WTC11 (cell line): ENCODE measurements at places on chromosomes 4 and X. TPM values are rescaled to one million over a fixed set of nuclear protein-coding genes. Genes with fewer than 3 reads are reported as not detected.
A peak's percentile ranks its signal among the peaks of the same experiment; 100 is the strongest.

DNA sequence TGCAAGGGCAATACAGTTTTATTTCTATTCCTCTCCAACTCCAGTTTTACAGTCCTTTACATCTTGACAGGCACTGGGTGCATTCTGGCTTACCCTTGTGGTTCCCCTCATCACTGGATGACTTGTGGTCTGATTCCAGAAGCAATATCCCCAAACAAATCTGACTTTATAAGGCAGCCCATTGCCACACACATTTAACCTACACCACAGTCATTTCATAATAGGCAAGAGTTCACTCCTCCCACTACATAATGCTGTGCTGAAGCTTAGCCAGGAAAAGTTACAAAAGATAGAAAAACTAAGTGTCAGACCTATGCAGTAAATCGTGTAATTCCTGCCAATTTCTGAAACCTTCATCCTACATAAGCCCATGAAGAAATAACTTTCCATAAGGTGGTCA, 82.9 kb upstream of the MID1IP1 start:
- no peak for DNase-seq

- no peak for DNase-seq
These were observed 10.1 kb downstream of the SHOX start for GRCh38 chrX:640641-641040.

GRCh38 chrX:70479922-70480659, 35.5 kb downstream of the DLG3 start:
- no peak for DNase-seq

- DNase-seq: no peak
These were observed 14.6 kb downstream of the ADGRL3 start for GRCh38 chr4:61214680-61215079.

PNCK gene
- total RNA-seq: 8.6 to 14.3 TPM (median 12.1 TPM) in 3 replicates

DNA sequence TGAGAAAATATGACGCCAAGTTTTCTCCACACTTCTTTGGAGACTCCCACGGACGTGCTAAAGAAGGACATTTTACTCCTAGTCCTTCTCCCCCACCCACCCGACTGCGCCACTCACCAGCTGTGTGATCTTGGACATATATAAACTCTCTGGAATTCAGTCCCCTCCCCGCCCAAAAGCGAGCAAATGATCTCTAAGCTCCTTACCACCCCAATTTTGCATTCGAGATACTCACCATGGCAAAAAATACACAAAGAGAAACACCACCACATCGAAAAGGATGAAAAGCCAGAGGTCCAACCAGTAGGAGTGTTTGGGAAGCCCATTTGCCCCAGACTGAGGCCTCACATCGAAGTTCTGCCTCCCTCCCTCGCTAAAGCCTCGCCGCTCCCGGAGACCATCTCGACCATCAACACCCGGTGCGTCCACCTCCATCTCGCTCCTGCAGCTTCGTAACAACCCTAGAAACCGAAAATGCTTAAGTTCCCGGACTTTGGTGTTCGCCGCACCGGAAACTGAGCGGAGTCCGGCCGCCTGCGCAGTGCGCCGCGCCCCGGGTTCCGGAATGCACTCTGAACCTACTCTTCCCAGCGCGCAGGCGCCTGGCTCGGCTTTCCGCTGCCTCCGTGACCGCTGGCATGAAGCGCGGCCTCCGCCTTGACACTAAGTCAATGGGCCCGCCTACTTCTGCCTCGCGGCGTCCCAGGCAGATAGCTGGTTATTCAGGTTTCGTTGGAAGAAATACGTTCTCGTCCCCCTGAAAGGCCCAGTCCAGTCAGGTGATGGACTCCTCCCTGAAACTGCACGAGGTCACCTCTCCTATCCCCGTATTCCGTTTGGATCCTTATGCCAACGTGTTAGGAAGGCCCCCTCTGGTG, 21.6 kb downstream of the FABP2 start:
- peak; percentile 93 for DNase-seq

DNA sequence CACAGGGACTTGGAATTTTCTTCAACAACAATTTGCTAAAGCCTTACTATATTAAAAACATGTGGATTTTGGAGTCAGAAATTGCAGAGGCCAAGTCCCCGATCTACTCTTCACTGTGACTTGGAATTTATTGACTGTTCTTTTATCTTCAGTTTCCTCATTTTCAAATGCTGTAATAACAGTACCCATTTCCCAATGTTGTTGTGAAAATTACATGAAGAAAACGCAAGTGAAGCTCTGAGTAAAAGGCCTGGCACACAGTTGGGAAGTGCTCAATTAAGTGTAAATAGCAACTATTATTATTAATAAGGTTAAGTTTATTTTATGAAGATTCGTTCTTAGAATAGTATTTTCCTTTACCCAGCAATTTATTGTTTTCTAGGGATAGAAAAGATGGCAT, 15.7 kb downstream of the STBD1 start:
- DNase-seq: no peak

GIMD1 gene
- not detected in 3 replicates for total RNA-seq

- no peak for DNase-seq
These were observed 121.8 kb upstream of the GALNT7 start for GRCh38 chr4:173046818-173047217.

DNA sequence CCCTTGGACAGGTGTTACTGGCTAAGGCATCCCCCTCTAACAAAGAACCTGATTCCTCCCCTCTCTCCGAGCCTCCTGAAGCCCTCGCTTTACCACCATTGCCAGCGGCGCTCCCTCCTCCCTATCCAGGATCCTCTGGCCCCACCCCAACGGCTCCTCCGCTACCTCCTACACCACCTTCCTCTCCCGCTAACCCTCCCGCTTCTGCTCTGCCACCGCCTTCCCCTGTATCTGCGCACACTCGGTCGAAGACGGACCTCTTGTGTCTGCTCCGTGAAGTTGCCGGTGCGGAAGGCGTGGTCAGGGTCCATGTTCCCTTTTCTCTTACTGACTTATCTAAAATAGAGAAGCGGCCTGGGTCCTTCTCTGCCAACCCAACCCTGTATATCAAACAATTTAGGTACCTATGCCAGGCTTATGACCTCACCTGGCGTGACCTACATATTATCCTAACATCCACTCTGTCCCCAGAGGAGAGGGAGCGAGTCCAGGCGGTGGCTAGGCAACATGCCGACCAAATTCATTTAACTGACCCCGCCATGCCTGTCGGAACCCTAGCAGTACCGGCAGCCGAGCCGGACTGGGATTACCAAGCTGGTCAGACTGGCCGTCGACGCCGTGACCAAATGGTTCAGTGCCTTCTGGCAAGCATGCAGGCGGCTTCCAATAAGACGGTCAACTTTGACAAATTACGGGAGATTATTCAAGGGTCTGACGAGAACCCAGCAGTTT, 958.9 kb downstream of the RPA4 start:
- DNase-seq: no peak

DNA sequence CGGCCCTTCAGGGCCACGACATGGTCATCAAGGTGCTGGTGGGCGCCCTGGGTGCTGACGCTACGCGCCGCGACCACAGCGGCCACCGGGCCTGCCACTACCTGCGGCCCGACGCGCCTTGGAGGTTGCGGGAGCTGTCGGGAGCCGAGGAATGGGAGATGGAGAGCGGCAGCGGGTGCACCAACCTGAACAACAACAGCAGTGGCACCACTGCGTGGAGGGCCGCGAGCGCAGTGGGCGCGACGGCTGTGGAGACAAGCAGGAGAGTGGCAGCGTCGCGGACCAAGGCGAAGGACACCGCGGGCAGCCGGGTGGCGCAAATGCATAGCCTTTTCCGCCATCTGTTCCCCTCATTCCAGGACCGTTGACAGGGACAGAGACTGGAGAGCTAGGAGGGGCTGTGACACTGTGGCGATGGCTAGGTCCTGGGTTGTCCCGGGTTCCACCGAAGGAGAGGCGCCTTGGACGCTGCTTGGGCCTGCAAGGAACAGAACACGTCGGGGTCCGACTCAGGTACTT, 919 bp downstream of the SOWAHD start:
- peak; percentile 16 for DNase-seq

DNA sequence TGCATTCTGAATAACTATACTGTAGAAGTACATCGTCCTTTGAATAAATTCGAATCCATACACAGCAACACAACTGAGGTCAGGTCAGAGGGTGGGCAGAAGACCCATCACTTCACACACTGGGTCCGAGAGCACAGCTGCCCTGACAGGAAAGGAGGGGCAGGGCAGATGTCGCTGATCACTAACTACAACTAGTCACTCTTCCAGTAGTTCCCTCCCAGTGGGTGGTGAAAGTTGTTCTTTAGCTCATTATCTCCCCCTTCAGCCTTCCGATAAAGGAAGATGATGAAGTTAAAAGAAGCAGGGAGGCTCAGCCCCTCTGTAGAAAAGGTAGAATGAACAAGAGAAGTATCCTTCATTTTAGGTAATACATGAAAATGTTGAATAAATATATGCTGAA, 278.9 kb downstream of the INPP4B start:
- DNase-seq: peak; percentile 14

- DNase-seq: no peak
These were observed 72.6 kb downstream of the FHDC1 start for GRCh38 chr4:153008578-153009199.

HERC5 gene
- total RNA-seq: 14.3 to 17.2 TPM (median 17.1 TPM) in 3 replicates

DGAT2L6 gene
- not detected in 3 replicates for total RNA-seq
